Stimulated activated CD8-positive, alpha-beta memory T cell treated with anti-CD3 and anti-CD28 coated beads, Interleukin-12 subunit alpha, Interleukin-12 subunit beta, amount 100 ng/mL, for 4 hours (primary cell): ENCODE measurements at places on chromosomes 1 and 21.

DNA sequence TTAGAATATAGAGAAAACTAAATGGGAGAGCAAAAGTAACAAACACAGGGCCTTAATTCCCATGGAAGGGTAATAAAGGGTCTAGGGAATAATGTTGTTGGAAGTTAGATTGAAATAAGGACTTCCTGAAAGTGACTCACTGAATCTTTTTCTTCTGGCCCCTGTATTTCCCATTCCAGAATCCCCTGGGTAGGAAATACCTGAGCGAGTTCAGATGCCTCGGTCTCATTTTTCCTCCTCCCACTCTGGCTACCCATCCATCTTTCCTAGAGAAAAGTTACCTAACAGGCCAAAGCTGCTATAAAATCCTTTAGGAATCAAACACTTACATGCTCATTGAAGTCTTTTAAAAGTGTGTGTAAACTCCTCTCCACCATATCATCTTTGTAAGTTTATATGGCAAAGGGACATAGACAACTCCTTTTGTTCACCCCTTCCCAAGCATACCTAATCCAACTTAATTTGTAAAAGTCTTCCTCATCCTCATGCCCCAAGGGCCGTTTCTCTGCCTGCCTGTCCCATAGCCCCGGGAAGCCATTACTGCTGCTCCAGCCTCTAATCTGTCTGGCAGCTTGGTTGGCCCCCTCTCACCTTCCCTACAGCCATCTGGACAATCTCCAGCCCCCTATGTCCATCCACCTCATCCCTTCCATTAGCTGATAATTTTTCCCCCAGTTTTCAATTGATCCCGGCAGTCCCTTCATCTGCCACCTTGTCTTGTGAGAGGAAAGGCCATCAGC is 3.3 kb upstream of the MEF2D start:
- DNase-seq, result no peak

GRCh38 chr1:67952071-67952470 is 98.4 kb downstream of the DIRAS3 start:
- no peak for DNase-seq

- DNase-seq, result no peak
These were observed 70.9 kb downstream of the NAV1 start for GRCh38 chr1:201609661-201610318.

DNA sequence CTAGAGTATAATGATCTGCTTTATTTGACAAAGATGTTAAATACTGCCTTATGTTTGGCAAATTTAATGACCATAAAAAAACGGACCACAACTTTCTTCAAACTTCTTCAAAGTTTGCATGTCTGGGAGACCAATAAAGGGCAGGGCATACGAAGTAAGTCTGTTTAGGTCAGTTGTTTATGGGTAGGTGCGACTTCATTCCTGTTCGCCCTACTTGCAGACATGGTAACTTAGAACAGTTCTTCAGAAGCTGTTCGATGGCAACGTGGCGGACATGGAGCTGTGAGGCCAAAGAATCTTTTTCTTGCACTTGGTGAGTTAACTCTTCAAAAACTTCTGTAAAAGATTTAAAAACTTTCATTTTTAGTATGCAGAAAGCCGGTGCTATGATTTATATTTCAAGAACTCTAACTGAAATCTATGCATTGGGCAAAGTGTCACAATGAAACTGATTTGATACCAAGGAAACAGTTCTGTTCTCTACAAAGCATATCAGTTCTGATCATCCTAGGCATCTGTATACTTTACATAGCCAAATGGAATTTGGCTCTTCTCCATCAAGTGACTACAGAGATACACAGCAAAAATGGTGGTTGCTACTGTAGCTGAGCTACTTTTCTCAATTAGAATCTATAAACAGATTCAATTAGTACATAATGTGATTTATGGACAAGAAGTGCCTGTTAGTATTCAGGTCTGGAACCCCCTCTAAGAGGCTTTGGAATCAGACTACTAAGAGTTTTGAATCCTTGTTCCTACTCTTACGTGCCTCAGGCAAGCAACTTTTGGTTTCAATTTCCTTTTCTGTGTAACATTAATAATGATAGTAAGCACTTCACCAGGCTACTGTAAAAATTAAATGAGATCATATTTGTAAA is 25.7 kb downstream of the C21orf91 start:
- DNase-seq, result no peak

- no peak for DNase-seq
These were observed 41.9 kb downstream of the CEP170 start for GRCh38 chr1:243213045-243213787.

GRCh38 chr1:62800825-62801306 is 16.9 kb downstream of the ATG4C start:
- no peak for DNase-seq

- no peak for DNase-seq
These were observed 8.1 kb downstream of the PSRC1 start for GRCh38 chr1:109274533-109275476.

GRCh38 chr1:53334781-53335180 is 6.9 kb upstream of the LRP8 start:
- no peak for DNase-seq

DNA sequence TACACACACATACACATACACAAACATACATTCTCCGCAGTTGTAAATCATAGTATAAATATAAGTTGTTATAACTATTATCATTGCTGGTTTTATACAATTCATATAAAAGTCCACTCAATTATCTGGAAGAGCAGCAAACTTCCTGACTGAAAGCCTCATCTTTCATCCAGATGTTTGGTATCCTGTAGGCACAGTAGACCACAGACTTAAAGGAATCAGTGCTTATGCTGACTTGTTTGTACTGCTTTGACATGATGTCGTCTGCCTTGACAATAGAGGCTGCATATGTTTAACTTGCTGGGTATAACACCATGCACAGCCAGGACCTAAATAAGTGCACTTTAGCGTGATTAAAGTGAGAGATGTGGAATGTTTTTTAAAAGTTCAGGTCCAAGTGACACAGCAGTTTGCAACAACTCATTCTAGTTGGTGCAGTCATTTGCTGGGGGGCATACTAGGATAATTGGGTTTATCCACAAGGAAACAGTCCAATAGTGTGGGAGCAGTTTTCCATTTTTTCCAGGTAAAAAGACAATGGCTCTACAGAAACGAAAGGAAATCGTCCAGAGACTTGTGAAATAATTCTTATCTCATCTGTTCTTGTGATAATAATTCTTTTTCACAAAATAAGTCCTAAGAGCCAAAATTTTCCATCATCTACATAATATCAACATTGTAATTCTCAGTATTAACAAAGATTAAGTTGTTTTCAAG is 110.3 kb upstream of the TSPAN2 start:
- DNase-seq, result no peak

GRCh38 chr1:93751377-93752250 is 70.0 kb upstream of the BCAR3 start:
- DNase-seq, result no peak

- no peak for DNase-seq
These were observed 140.5 kb downstream of the SLC44A5 start for GRCh38 chr1:75470448-75470847.

DNA sequence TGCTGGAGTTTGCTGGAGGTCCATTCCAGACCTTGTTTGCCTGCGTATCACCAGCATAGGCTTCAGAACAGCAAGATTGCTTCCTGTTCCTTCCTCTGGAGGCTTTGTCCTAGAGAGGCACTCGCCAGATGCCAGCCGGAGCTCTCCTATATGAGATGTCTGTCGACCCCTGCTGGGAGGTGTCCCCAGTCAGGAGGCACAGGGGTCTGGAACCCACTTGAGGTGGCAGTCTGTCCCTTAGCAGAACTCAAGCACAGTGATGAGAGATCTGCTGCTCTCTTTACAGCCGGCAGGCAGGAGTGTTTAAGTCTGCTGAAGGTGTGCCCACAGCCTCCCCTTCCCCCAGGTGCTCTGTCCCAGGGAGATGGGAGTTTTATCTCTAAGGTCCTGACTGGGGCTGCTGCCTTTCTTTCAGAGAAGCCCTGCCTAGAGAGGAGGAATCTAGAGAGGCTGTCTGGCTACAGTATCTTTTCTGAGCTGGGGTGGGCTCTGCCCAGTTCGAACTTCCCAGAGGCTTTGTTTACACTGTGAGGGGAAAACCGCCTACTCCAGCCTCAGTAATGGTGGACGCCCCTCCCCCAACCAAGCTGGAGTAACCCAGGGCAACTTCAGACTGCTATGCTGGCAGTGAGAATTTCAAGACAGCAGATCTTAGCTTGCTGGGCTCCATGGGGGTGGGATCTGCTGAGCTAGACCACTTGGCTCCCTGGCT is 205.0 kb downstream of the GPR52 start:
- DNase-seq, result no peak

- DNase-seq, result no peak
These were observed 1048.1 kb downstream of the BRINP3 start for GRCh38 chr1:189429610-189430009.

GRCh38 chr1:3393024-3393986 is 61.2 kb upstream of the ARHGEF16 start:
- no peak for DNase-seq

DNA sequence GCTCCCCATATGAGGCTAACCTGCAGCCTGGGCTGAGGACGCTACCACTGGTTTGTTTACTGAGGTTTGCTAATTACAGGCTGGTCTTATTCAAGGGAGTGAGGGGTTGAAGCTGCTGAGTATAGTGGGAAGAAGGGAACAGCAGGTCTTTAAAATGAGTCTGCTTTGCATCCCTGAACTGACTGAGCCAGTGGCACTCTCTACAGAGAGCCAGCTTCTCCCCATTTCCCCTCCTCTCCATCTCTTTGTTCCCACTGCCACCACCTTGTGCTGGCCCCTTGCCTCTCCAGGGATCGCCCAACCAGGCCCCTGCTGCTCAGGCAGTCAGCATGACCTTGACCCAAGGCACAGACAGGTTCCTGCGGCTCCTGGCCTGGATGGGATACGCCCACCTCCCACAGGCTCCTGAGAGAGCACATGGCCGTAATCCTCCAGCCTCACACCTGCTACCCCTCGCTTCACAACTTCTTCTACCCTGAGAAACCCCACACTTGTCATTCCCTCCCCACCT is 45.0 kb downstream of the IER5 start:
- no peak for DNase-seq

DNA sequence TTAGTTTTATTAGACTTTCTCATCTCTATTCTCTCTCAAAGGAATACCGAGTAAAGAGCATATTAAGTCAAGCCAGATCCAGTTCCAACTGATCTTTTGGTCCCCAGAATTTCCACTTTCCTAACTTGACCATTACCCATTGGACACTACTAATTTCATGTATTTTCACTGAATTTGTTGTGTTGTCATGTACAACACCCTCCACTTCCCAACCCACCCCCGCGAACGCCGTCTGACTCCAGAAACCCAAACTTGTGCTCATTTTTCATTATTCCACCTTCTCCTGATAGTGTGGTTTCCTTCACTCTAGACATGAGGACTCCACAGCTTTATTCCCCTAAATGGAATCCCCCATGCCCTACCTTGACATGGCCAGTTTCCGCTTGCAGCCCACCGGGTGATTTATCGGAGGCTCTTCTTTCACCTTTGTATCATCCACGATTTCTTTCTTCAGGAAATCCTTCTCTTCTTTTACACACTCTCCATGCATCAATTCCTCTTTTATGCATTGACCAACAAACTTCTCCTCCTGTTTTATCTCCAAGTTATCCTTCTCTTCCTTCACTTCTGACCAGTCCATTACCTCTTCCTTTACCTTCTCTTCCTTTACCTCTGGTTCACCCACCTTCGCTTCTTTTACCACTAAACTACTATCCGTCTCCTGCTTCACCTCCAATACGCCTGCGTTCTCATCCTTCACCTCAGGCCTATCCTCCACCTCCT is 805 bp downstream of the ZNHIT6 start:
- DNase-seq, result no peak

- no peak for DNase-seq
These were observed 36.0 kb downstream of the EBNA1BP2 start for GRCh38 chr1:43135857-43136781.

- DNase-seq, result no peak
These were observed 182.7 kb upstream of the VAMP3 start for GRCh38 chr1:7588457-7588827.

GRCh38 chr1:170097449-170097948 is 23.0 kb upstream of the KIFAP3 start:
- no peak for DNase-seq

DNA sequence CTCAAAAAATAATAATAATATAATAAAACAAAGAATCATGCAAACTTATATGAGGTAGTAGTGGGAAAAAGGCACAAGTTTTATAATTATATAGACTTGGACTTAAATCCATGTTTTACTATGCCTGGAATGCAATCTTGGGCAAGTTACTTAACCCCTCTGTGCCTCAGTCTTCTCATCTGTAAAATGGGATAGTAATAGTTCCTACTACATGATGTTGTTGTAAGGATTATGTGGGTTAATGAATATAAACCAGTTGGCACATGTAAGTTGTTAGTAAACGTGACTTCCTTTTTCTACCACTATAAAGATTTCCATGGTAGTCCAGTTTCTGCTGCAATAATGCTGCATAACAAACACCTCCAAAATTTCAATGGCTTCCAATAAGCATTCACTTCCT is 10.8 kb upstream of the KIF14 start:
- DNase-seq, result no peak

DNA sequence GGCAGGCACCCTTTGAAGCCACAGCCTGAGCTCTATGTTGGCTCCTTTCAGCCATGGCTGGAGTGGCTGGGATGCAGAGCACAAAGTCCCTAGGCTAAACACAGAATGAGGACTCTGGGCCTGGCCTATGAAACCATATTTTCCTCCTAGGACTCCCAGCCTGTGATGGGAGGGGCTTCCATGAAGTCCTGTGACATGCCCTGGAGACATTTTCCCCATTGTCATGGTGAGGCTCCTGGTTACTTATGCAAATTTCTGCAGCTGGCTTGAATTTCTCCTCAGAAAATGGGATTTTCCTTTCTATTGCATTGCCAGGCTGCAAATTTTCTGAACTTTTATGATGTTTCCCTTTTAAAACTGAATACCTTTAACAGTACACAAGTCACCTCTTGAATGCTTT is 61.3 kb downstream of the VCAM1 start:
- DNase-seq, result no peak

- DNase-seq, result no peak
These were observed 30.1 kb upstream of the PLEKHG5 start for GRCh38 chr1:6521536-6521935.

GRCh38 chr1:30506291-30507015 is 216.9 kb downstream of the MATN1 start:
- DNase-seq, result no peak

DNA sequence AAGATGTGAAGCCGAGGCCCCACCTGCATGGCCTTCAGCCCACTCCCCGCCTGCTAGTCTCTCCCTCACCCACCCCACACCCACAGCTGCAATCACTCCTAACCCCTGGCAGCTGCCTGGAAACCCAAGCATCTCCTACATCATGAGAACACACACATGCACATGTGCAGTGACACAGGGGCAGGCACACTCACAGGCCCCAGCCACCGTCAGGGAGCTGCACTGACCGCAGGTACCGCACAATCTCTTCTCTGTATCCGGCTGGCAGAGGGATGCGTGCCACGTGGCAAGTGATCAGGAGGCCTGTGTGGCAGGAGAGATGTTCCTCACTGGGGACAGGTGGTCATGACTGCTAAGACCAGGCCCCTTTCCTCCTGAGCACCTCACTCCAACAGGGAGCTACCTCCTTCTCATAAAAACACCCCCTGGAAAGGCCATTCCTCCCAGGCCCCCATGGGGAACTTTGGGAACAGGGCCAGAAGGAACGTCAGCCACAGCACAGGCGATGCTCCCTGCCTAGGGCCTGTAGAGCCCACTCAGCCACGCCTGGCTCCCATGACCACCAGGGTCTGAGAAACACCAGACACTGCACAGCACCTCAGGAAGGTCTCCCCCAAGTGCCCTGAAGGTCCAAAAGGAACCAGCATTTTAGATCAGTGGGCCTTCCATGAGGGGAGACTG is 6.0 kb downstream of the LSS start:
- DNase-seq, result no peak

GRCh38 chr1:154463512-154463990 is 38.5 kb upstream of the TDRD10 start:
- peak; percentile 19 for DNase-seq

- DNase-seq, result no peak
These were observed 820.8 kb downstream of the BRINP3 start for GRCh38 chr1:189656628-189657530.
